ENCODE measurements at places on chromosomes 3 and 15. TPM values are rescaled to one million over a fixed set of nuclear protein-coding genes. Genes with fewer than 3 reads are reported as not detected.

GOLGA6A gene
- not detected for total RNA-seq

DNAJB11 gene
- total RNA-seq = 27.4 TPM

RPUSD3 gene
- 30.8 TPM for total RNA-seq

ZNF662 gene
- total RNA-seq = 0.54 TPM

RTP3 gene
- not detected for total RNA-seq

CSTA gene
- total RNA-seq = not detected

PLSCR5 gene
- total RNA-seq = not detected

SLC30A4 gene
- total RNA-seq = 5.6 TPM

NAALADL2 gene
- 19.2 TPM for total RNA-seq

KCNMB2 gene
- not detected for total RNA-seq

TSEN2 gene
- 14.2 TPM for total RNA-seq

CFAP100 gene
- not detected for total RNA-seq

SGO1 gene
- 8.1 TPM for total RNA-seq

CAND2 gene
- total RNA-seq = 2.9 TPM

Measured in IMR-90 (cell line).